ENCODE measurements at places on chromosomes 7 and 10.

- DNase-seq, result no peak
These were observed 181.5 kb downstream of the TCERG1L start for GRCh38 chr10:131130025-131130424.

DNA sequence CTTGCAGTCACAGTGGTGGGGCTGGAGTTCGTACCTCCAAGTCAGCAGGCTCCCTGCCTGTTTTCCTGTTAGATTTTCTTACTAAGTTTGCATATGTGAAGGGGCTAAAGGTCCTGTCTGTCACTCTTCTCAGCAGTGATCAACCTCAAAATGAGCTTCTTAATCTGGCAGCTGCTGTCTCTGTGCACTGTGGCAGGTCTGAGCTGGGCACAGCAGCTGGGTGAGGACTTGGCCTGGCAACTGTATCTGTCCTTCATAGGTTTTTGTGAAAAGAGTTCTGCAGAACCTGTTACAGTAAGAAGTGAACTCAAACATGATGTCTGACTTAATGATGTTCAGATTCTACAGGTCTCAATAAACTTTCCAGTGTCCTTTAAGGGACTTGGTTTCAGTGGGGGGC lies 31.3 kb upstream of the GJD4 start:
- no peak for DNase-seq

GRCh38 chr7:142791502-142791901 lies 20.7 kb downstream of the PRSS2 start:
- no peak for DNase-seq

- DNase-seq, result peak; percentile 75
These were observed 23.9 kb upstream of the AGFG2 start for GRCh38 chr7:100515072-100515532.

GRCh38 chr7:47179812-47180515 lies 401.9 kb downstream of the TNS3 start:
- peak; percentile 71 for DNase-seq

GRCh38 chr7:28785041-28785995 lies 172.8 kb downstream of the TRIL start:
- DNase-seq, result no peak

GRCh38 chr7:87435546-87435945 lies 39.9 kb downstream of the ABCB4 start:
- peak; percentile 6 for DNase-seq

GRCh38 chr10:58701405-58702135 lies 188.9 kb downstream of the BICC1 start:
- DNase-seq, result peak; percentile 69

DNA sequence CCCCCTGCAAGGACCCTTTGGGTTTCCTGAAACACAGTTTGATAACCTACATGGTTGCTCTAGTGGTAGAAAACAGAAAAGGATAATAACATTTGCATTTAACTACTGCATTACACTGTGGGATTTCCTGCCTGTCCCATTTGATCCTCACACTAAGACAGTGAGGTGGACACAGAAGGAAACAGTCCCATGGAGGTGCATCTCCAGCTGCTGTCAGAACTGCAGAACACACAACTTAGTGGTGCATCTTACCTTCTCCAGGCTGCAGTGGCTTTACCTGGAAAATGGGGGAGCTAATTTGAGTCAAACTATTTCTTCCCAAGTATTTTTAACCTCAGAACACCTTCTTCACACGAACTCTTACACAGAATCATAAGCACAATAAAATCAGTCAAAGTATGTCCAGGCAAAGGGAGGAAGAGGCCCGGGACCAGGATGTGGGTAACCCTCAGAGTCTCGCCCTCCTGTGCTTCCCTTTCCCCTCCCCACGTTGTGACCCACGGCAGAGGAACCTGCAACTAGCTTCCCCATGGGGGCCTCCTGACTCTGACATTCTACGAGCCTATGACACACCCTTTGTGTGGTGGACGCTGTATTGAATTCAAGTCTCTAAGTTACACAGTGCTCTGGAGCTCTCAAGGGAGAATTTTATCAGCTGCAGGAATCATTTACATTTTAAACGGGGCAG lies 33.7 kb downstream of the SCRN1 start:
- no peak for DNase-seq

GRCh38 chr10:77036993-77037734 lies 600.4 kb downstream of the KCNMA1 start:
- peak; percentile 55 for DNase-seq

- DNase-seq, result peak; percentile 92
These were observed 38.4 kb downstream of the SLC39A12 start for GRCh38 chr10:17989908-17990767.

- no peak for DNase-seq
These were observed 66.2 kb upstream of the C10orf90 start for GRCh38 chr10:126736727-126737126.

DNA sequence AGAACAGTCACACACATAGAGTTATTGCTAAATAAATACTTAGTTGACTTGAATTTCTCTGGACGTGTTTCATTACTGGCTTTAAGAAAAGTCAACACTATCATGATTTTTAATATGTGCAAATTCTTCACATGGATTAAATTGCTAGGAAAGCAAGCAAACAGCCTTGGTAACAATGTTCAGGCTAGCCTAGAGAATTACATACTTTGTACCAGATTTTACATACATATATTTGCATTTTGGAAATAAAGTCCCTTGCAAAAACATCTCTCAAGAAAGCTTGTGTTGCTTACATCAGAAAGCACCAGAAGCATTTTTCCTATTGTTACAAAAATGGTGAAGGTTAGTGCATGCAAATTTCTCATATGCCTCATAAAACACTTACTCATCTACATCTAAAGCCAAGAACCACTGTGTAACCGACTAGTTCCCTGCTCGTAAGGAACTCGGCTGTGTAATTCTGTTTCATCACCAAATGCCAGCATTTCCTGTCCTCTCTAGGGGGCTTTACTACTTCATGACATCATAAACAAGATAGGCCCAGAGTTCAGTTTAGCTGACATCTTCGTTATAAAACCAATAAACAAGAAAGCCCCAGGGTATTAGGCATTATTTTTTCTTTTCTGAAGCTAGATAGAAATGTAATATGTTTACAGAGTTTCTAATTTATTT lies 87.8 kb downstream of the CFAP58 start:
- peak; percentile 95 for DNase-seq

DNA sequence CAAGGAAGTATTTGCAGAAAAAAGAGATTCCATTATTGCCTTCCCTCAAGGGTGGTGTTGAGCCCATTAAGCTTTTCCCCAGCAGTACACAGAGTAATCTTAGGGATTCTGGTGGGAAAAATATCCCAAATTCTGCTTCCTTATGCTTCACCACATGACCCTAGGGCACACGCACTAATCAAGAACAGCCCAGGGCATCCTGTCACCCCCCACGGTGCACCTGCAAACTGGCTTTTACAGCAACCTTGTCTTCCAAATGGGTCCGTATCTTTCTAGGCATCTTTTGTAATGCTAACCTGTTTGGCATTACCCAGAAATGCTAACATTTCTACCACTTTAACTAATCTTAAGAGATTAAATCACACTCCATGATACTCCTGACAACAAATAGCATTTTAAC lies 926 bp upstream of the C7orf33 start:
- no peak for DNase-seq

GRCh38 chr10:9853405-9854355 lies 1164.0 kb upstream of the CELF2 start:
- DNase-seq, result no peak

DNA sequence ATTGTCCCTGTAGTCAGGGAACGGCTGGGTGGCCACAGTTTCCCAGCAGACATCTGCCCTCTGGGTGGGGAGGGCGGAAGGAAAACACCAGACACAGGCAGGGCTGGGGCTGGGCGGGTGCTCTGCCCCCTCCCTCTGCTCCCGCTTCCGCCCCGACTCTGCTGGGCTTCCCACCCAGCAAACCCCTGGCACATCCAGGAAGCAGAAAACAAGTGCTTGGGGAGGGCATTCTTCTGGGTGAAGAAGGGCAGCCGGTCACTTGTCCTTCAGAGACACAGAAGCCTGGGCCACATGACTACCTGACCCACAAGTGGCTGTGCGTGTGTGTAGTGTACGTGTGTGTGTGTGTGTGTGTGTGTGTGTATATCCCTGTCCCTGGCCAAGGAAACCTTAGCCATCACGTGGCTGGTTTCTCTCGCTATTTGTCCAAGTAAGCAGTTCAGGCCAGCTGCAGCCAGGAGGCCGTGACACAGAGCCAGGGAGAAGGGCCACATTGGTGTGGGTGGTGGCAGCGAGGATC lies 77.9 kb downstream of the ZMIZ1 start:
- DNase-seq, result no peak

DNA sequence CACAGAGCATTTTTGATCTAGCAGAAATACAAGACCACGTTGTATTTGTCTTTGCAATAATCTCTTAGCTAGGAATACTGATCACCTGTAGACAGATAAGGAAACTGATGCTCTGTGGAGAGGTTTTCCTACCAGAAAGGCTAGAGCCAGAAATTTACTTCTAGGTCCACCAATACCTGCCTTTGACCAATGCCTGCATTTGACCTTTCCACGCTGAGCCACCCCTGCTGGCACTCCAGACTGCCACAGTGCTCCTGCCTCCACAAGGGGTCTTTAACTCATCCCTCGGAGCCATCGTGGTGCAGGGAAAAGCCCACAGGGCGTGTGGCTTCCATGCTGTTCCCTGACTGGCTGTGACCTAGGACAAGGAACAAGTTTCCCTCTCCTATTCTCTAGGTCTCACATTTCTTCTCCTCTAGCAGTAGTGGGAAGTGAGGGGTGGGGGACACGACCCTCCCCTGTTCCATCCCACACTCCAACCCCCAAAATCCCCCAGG lies 1.5 kb upstream of the ELN start:
- DNase-seq, result no peak

DNA sequence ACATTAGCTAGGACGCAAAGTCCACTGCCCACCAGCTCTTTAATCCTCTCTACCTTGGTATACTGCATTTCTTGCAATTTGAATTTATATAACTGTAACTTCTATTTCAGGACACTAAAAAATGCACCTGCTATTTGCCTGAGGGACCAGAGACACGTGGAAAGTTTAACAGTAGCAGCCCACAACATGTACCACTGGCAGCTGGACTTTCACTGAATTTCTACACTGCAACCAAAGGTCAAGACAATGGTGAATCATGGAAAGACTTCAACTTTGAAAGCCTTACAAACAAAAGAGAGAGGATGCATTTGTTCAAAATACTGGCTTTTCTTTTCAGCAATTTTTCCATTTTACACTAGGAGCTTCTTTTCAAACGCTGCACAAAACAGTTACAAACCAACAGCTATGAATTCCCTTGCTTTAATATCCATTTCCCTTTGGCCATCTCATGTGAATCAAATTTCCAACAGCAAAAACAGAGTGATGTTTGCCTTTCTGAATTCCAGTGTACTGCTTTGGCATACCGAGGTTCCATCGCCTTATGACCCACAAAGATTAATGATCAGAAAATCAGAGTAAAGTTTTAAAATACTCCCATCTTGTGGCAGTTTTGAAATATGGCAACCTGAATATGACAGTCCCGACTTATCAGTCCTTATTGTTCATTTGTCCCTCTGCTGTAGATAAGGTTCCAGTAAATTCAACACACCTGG lies 29.9 kb upstream of the HNRNPH3 start:
- DNase-seq, result peak; percentile 74

DNA sequence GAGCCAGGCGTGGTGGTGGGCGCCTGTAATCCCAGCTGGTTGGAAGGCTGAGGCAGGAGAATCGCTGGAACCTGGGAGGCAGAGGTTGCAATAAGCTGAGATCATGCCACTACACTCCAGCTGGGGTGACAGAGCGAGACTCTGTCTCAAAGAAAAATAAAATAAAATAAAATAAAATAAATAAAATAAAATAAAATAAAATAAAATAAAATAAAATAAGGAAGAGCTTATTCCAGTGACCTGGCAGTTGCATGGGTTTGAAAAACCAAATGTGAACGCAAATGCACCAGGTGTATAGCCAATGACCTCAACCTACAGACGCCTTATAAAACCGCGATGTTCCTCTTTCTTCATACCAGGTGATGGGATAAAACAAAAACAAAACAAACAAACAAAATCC lies 995.7 kb downstream of the TYW1 start:
- no peak for DNase-seq

DNA sequence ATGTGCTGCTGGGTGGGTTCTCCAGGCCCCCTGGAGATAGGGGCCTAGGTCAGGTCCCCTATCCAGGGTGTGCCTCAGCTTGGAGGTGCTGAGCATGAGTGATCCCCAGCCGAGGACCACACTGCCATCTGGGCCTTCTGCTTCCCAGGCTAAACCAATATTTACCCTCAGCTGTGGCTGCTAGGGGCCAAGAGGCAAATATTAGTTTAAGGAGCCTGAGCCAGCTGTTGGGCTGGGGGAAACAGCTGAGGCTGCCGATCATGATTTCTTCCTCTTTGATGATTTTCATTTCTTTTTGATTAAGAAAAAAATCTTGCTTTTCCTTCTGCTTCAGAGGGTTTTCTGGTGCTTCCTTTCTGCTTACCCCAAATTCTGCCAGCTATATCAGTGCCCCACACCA lies 83.4 kb downstream of the NEURL1 start:
- no peak for DNase-seq

DNA sequence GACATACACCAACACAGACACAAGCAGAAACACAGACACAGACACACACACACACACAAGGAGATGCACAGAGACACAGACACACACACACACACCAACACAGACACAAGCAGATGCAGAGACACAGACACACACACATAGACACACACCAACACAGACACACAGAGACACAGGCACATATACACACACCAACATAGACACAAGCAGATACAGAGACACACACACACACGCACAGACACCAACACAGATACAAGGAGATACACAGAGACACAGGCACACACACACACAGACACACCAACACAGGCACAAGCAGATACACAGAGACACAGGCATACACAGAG lies 347.2 kb upstream of the KLF6 start:
- no peak for DNase-seq

GRCh38 chr7:149763563-149764240 lies 9.7 kb downstream of the ZNF467 start:
- DNase-seq, result no peak

DNA sequence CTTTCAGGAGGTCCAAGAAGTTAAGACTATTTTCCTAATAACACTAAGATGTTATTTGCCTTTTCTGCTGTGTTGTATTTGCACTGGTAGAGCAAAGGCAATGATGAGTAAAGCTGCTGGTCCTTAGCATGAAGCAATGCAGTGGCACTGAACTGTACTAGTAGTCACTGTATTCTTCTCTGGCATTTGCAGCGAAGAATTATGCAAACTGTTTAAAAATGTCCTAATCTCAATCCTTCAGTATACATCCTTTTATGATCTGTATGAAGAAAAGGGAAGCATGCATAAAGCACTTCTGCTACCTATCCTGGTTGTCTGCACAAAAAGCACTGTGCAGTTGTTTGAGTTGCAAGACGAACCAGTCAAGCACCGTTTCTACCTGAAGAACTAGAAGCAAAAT lies 20.4 kb downstream of the IGF2BP3 start:
- DNase-seq, result no peak

- DNase-seq, result no peak
These were observed 91.6 kb downstream of the CXCL12 start for GRCh38 chr10:44293306-44293778.

DNA sequence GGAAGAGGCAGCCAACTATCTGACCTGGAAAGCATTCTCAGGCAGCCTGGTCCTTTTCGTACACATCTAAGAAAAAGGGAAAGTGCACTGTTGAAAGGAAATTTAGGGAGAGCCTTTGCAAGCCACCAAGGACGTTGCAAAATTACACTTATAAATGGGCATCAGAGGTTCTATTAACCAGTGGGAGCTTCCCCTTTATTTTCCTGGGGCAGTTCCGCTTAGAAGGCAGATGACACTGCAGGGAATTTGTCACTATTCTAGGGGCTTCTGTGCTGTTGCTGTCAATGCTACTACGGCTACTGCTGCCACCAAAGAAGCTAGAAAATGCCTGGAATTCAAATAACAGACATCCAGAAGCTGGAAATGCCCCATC lies 79.6 kb upstream of the AUTS2 start:
- no peak for DNase-seq

GRCh38 chr7:40986351-40986873 lies 716.5 kb downstream of the INHBA start:
- DNase-seq, result peak; percentile 64
